ENCODE measurements at places on chromosomes 16 and 17.

- DNase-seq: peak; percentile 98
These were observed 24.5 kb upstream of the OSGIN1 start for GRCh38 chr16:83928341-83929055.

- DNase-seq: no peak
These were observed 9.0 kb upstream of the MAP3K14 start for GRCh38 chr17:45325810-45326209.

DNA sequence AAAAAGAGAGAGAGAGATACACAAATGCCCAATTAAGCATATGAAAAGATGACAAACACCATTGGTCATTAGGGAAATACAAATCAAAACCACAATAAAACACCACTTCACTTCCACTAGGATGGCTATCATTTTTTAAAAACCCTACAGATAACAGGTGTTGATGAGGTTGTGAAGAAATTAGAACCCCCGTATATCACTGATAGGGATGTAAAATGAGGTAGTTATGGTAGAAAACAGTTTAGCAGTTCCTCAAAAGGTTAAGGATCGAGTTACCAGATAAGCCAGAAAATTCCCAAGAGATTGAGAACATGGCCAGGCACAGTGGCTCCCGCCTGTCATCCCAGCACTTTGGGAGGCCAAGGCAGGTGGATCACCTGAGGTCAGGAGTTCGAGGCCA, 2.8 kb downstream of the P2RX5 start:
- no peak for DNase-seq

DNA sequence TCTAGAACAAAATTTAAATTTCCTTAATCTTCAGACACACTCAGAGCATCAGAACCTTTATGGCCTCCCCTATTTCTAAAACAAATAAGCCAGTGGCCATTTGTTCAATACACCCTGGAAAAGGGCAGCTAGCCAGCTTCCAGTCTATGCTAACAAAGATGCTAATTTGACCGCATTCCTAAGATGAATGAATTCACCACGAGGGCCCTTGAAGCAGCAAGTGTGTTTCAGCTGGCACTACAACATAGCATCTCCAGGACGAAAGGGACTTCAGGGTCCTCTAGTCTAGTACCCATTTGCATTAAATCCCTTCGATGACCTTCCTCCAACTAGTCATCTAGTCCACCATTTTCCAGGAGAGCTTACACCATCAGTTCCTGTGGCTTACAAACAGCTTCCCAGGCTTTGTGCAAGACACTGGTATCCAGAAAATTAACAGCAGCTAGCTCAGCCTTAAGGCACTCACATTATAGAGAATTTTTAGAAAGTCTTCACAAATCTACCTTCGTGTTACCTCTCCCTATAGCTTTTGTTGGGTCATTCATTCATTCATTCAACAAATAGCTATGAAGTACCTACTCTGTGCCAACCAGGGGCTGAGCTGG, 10.9 kb downstream of the KRT37 start:
- no peak for DNase-seq

DNA sequence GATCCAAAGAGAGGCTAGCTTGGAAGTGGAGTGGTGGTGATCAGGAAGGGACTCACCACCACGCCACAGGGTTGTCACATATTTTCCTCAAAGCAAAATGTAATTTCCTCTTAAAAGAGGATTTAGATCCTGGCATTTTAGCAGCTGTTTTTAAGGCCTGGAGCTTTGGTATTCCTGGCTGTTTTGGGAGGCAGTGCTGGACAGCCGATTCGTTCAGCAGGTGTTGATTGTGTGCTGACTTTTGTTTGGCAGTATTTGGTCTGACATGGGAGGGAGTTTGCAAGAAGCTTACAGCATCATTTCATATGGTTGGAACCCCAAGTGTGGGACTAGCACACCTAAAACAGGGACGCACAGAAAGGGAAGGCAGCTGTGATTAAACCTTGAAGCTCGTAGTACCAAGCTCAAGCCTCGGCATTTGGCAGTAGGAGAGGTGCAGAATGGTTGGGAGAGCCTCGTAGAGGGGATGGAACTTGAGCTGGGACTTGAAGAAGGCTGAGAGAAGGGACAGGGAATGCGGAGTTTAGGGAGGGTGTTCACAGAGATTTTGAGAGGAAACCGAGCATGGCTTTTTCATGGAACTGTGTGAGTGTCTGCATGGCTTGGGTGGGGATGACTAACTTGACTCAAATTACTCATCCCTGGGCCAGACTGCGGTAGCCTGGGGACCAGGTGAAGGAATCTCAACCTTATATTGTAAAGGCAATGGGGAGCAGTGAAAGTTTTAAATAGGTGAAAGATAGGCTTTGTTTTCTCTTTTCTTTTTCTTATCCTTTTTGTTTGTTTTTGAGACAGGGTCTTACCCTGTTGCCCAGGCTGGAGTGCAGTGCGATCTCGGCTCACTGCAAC, 52.3 kb downstream of the RPTOR start:
- DNase-seq: peak; percentile 14

- DNase-seq: no peak
These were observed 41.2 kb upstream of the HAS3 start for GRCh38 chr16:69064124-69064763.

DNA sequence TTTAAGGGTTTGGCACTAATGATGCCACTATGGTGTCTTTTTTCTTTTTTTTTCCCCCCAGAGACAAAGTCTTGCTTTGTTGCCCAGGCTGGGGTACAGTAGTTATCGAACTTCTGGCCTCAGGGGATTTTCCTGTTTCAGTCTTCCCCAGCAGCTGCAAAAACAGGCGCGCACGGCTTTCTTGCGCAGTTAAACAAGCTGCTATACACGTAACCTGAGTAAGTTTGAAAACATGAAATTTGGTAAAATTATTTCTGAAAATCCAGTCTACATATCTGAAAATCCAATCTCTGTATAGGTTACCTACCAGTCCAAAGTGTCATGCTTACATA, 11.8 kb downstream of the TEX14 start:
- DNase-seq: no peak

- no peak for DNase-seq
These were observed 3.7 kb downstream of the PHOSPHO1 start for GRCh38 chr17:49226771-49227435.

GRCh38 chr17:16482253-16482652, 9.7 kb downstream of the LRRC75A start:
- no peak for DNase-seq

- peak; percentile 61 for DNase-seq
These were observed 4.1 kb upstream of the CDH3 start for GRCh38 chr16:68640972-68641371.

- DNase-seq: peak; percentile 51
These were observed 162.1 kb upstream of the AXIN2 start for GRCh38 chr17:65723431-65724151.

DNA sequence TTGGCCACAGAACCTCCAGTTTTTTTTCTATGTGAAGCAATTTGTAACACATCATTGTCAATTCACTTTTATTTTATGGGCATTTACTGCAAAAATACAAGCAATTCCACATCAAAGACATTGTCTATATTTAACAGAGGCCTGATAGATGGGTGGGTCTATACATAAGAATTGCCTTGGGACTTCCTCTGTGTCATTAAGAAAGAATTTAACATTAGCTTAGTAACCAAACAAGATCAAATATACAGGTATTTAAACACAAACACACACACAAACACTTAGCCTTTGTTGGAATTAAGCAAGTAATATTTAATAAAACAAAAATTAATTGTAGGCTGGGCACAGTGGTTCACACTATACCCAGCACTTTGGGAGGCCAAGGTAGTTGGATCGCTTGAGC, 4.3 kb upstream of the PITPNC1 start:
- DNase-seq: no peak

DNA sequence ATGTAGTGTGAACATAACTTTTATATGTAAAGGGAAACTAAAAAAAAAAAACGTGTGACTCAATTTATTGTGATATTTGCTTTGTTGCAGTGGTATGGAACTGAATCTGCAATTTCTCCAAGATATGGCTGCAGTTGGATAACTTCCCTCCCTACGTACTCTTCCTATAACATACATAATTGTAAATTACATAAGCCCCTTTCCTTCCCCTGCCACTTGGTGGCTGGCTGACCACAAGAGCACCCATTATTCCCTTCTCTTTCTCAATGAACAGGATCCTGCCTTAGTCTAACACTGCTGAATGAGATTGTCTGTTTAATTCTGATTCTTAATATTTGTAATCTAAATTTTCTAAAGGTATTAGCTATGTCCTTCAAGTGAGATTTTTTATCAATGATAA, 27.8 kb downstream of the CCL4 start:
- DNase-seq: no peak

- peak; percentile 49 for DNase-seq
These were observed 28.2 kb downstream of the BRD7 start for GRCh38 chr16:50340578-50340977.

GRCh38 chr17:68627956-68628575, 26.9 kb upstream of the FAM20A start:
- no peak for DNase-seq

GRCh38 chr17:9105068-9105868, 84.0 kb downstream of the NTN1 start:
- no peak for DNase-seq

DNA sequence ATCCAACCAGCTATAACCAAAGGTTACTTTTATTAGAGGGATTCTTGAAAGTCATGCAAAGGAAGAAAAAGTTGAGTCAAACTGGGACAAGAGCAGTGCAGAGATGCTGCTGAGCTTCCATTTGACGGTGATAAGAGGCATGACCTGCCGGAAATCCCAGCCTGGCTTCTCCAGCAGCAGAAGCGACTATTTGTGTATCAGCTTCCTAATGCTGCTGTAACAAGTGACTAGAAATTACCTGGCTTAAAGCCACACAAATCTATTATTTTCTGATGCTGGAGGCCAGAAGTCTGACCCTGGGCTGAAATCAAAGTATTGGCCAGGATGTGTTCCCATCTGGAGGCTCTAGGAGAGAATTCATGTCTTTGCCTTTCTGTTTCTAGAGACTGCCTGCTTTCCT, 41.6 kb upstream of the CPPED1 start:
- DNase-seq: no peak

DNA sequence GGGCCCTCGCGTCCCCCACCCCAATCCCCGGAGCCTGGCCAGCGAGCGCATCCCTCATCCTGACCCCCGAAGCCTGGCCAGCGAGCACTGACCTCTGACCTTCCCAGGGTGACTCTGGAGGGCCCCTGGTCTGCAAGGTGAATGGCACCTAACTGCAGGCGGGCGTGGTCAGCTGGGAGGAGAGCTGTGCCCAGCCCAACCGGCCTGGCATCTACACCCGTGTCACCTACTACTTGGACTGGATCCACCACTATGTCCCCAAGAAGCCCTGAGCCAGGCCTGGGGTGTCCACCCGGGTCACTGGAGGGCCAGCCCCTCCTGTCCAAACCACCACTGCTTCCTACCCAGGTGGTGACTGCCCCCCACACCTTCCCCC, 2.3 kb downstream of the TPSD1 start:
- no peak for DNase-seq

- DNase-seq: peak; percentile 45
These were observed at the start of gene MLKL for GRCh38 chr16:74700438-74701225. Gene MLKL (minus strand): TSS chr16:74700862. CDS start chr16:74695757, 5,105 bp downstream.

- no peak for DNase-seq
These were observed 29.1 kb upstream of the IRX6 start for GRCh38 chr16:55294931-55295342.

DNA sequence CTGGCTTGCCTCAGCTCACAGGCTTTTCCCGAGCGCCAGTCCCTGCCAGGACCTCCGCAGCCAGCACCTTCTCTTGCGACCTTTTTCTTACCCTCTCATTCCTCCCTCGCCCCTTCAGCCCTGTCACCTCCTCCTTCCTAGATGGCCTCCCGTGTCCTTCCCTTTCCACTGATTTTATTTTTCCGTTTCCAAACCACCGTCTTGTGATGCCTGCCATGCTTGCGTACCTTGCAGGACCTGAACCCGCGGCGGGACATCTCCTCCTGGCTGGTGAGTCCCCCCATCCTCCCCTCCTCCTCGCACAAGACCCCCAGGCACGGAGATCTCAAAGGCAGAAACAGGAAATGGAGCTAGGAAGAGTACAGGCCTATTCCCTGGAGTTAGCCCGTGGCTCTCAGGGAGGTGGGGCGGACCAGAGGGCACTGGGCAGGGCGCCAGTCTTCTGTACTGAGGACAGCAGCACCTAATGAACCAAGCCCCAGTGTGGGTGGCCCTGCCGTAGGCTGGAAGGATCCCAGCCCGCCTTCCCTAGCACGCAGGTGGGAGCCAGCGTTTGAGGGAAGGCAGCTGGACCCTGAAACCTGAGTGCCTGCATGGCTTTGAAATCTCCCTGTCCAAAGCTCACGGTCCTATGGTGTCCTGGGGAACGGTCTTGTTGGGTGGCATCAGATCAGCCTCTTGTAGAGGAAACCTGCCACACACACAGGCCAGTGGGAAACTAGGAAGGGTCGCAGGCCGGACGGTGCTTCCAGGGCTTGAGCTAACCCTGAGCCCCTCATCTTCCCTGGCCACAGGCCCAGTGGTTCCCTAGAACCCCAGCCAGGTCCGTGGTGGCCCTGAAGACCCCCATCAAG, 612 bp downstream of the CISD3 start:
- peak; percentile 47 for DNase-seq

DNA sequence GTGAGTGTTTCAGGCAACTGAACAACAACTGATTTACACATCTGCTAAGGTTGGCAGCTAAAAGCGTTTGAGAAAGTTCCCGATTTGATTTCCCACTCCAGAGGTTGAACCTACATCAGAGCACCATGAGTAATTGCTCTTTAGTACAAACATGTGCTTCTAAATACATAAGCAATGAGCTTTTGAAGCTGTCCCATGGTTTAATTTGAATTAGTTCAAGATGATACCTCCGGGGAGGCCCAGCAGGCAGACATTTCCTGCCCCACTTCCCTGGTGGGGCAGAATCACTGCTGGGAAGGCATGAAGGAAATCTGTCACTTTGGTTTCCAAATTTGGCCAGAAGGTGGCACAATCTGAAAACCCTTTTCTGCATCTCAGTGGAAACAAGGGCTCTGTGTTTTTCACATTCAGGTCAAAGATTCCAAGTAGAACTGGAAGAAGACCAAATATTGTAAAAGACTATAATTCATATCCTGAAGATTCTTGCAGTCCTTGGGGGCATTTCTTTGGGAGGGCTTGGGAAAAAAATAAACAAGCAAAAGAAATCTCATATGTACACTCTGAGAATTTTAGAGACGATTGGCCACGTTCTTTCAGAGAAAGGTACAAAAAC, 176.2 kb upstream of the FAM20A start:
- DNase-seq: peak; percentile 75

DNA sequence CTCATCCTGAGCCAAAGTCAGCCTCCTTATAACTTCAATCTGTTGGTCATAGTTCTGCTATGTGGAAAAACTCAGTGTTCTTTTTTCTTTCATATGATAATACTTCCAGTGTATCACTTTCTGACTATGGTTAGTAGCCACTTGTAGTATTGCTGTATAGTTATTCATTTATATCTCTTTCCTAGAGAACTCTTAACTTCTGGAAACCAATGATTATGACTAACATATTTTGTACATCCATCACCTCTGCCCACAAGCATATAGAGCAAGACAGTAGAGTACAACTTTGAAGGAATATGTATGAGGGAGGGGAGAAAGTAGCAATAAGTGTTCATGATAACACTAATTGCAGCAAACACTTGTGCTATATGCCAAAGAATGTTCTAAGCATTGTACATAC, 38.6 kb downstream of the COX10 start:
- DNase-seq: peak; percentile 36

All from iris pigment epithelial cell (primary cell).